ENCODE measurements at places on chromosomes 12 and 14. TPM values are rescaled to one million over a fixed set of nuclear protein-coding genes. Genes with fewer than 3 reads are reported as not detected.

GRCh38 chr12:112340230-112340629 is 42.0 kb downstream of the HECTD4 start:
- no peak for DNase-seq

The SERPINA4 gene
- total RNA-seq = 0.18 TPM

- no peak for DNase-seq
These were observed 323.8 kb downstream of the RGS6 start for GRCh38 chr14:72256055-72256454.

- DNase-seq = no peak
These were observed 943 bp downstream of the TESPA1 start for GRCh38 chr12:54983536-54984101.

GRCh38 chr12:30515351-30515750 is 180.3 kb downstream of the IPO8 start:
- DNase-seq = no peak

The MLXIP gene
- total RNA-seq = 23.2 TPM

Data from ovary (tissue), 10 donors.